ENCODE measurements at places on chromosomes 5 and 9.

GRCh38 chr9:137075275-137075775 is 2.0 kb upstream of the UAP1L1 start:
- no peak for DNase-seq

DNA sequence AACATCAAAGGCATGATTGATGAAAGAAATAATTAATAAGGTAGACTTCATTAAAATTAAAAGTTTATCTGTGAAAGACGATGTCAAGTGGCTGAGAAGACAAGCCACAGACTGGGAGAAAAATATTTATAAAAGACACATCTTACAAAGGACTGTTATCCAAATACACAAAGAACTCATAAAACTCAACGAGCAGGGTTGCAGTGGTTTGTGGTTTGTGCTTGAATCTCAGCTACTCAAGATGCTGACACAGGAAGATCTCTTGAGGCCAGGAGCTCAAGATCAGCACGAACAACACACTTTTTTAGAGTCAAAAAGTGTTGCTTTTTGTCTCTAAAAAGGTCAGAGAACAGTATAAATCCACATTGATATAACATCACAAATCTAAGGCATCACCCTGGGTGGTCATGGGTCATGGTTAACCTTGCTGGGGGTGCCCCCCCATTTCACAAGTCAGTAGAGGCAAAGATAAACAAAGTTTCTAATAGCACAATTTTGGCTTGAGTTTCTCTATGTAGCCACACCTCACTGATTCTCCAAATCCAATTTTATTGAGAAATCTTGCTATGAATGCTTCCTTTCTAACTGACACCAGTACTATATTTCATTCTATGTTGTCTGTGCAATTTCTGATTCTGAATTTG is 342.9 kb upstream of the RPS23 start:
- DNase-seq, result no peak

- DNase-seq, result no peak
Observed at GRCh38 chr9:114273461-114273881, 49.4 kb upstream of the ORM1 start.

GRCh38 chr5:76125346-76125745 is 42.2 kb downstream of the SV2C start:
- no peak for DNase-seq

GRCh38 chr5:74975582-74975981 is 76.8 kb downstream of the GCNT4 start:
- DNase-seq, result no peak

GRCh38 chr5:116543501-116543900 is 31.1 kb downstream of the SEMA6A start:
- DNase-seq, result no peak

GRCh38 chr9:1073497-1073896 is 23.3 kb downstream of the DMRT2 start:
- DNase-seq, result no peak

DNA sequence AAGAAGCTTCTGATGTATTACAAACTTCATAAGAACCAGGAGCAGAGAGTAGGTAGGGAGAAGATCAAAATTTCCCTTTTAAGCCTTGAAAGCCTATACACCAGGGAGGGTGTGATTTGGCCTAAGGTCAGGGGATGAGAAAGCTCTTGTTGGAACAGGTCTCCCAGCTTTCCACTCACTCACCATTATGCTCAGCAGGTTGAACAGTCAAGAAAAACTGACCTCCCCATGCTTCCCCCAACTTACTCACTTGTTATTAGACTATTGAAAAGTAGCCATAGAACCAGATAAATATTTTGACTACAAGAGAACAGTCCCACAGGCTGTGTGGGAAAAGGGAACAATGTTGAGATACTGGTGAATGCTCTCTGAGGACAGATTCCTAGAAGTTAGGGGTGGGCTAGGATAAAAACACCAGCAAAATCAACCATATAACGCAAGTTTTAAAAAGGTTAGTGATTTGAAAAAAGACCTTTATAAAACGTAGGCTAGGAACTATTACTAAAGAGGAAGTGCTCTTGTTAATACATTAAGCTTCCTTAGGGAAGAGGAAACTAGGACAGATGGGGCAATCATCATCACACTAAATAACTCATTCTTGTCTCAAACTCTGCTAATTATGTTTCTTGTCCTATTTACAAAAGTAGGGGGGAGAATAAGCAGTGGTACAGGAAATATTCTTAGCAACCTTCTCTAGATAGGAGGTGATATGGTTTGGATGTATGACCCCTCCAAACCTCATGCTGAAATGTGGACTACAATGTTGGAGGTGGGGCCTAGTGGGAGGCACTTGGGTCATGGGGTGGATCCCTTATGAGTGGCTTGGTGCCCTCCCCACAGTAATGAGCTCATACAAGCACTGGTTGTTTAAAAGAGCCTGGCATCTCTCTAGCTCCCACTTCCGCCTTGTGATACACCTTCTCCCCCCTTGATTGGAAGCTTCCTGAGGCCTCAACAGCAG is 31.0 kb downstream of the PCDHGC5 start:
- DNase-seq, result no peak

DNA sequence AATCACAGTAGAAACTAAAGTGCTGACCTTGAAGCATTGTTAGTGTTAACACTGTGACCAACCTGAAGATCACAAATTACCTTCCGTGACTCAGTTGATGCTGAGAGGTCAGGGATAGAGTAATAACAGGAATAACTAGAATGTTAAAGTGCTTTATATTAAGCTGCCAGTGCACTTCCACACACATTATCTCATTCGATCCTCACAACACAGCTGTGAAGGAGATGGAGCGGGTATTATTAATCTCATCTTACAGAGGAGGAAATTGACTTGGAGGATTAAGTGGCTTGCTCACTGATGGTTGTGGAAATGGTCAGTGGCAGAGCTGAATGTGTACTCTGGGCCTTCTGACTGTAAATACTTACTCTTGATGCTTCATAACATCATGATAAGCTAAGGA is 252.5 kb upstream of the DMRT1 start:
- no peak for DNase-seq

- DNase-seq, result no peak
Observed at GRCh38 chr9:92726348-92726747, 38.3 kb downstream of the BICD2 start.

- peak; percentile 77 for DNase-seq
Observed at GRCh38 chr9:34701769-34702736, 7.9 kb downstream of the CCL21 start.

DNA sequence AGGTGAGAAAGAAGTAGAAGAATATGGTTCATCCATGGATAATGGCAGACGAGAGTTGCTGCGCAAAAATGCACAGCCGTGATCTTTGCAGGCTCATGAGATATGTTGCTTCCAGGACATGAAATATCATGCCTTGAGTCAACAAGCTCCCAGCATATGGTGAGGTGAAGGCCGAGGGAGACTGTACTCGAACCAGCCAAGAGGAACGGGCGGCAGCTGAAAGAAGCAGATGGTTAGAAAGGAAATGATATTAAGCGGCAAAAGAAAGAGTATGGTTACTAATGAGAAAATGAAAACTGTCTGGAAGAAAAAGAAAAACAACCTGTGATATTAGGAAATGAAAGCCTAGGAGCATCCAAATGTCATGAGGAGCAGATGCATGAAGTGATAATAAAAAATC is 344.7 kb upstream of the DAP start:
- no peak for DNase-seq

GRCh38 chr9:107018861-107019545 is 156.0 kb downstream of the ZNF462 start:
- no peak for DNase-seq

GRCh38 chr5:17401470-17402288 is 96.4 kb upstream of the TAF11L2 start:
- no peak for DNase-seq

DNA sequence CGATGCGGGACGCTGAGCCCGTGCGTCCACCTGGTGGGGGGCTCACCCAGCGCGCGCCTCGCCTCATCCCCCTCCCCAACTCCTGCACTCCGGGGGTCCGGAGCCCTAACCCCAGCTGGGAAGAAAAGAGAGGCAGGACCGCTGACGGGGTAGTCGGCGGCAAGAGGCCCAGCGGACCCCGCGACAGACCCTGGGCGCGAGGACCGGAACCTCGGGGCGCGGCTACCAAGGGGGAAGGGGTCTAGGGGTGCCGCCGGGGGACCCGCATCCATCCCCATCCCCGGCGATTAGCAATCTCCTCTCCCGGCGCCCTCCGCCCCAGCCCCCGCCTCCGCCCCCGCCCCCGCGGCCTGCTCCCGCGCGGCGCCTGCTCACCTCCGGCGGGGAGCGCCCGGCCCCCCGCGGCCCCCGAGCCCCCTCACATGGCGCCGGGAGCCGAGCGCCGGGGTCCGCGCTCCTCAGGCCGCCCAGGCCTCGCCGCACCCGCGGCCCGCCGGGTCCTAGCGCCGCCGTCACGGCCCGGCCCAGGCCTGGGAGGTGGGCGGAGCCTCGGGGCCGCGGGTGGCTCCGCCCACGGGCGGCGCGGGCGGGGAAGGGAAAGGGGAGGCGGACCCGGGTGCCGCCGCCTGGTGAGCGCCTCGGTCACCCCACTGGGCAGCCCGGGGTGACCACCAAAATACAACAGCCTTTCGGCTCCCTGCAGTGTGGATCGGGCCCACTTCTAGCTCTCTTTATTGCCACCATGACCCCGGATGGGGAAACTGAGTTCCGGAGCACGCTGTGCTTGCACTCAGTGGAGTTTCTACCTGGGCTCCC is at the start of gene ST6GALNAC6:
TSS of gene ST6GALNAC6 (minus strand) at position 476 of the 816 bp plus-strand sequence. CDS start 1,622 bp downstream, outside the sequence.
- DNase-seq, result peak; percentile 77

DNA sequence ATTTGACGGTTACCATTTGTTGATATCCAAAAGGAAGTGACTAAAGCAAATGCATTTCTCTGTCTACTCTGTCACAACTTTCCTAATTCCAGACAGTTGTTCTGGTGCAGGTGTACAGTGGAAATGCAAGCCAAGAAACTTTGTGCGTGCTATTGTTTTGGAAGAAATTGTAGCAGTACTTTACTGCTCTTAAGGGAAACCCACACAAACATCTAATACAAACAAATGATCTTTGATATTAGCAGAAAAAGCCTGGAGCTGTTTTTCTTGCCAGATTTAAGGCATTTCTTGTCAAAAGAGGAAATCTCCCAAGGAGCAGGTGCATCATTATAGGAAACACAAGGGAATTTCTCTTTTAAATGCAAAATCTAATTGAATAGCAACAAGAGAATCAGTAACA is 2.0 kb downstream of the SNCAIP start:
- no peak for DNase-seq

DNA sequence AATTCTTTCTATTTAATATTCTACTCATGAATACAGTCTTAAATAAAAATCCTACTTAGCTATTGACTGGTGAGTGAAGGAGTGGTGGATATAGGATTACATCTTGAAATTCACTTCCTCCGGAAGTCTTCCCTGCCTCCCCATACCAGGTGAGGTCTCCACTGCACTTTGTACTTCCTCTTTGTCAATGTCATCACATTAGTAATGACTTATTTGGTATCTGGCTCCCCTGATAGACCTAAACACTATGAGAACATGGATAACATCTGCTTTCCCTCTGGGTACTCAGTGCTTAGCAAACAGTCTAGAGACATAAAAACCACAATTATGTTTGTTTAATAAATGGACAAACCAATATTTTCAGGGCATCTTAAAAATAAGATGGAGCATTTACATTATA is 532.1 kb downstream of the PDE4D start:
- DNase-seq, result no peak

DNA sequence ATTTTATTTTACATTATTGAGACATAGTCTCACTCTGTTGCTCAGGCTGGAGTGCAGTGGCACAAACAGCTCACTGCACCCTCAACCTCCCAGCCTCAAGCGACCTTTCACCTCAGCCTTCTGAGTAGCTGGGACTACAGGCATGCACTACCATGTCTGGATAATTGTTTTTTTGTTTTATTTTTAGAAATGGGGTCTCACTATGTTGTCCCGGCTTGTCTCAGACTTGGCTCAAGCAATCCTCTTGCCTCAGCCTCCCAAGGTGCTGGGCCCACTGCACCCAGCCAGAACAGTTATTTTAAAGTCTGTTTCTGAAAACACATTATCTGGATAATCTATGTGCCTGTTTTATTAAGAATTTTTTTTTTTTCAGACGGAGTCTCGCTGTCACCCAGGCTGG is 62.0 kb downstream of the TEX10 start:
- no peak for DNase-seq

DNA sequence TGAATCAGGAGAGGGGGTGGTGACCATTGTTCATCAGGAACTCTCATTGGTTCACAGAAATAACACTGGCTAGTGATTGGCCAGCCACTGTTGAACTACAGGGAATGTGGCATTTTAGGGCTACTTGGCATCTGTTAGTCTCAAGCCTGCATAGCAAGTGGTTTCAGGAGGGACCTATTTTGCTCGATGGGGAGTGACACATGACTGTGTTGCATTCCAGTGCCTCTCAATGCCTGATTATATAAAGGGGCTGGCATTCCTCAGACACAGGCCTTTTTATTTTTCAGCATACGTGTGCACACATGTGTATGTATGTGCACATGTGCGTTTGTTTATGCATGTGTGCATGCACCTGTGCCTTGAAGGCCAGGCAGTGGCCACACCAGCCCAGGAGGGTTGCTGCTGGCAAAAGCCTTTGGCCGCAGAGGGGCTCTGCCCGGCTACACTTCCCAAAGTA is 23.2 kb downstream of the FGD3 start:
- no peak for DNase-seq

DNA sequence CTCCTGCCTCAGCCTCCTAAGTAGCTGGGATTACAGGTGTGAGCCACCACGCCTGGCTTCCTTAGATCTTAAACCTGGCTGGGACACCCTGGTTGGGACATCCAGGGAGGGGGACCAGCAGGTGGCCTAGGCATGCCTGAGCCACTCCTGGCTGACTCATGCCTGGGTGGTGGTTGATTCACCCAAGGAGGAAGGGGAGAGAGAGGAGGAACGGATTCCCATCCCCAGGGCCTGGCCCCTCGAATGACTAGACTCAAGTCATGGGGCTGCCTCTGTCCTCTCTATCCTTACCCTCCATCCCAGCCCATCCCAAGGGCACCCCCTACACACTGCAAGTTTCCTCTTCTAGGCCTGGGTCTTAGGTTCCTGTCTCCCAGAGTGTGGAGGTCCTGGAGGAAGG is 12.7 kb downstream of the EEIG1 start:
- DNase-seq, result no peak

DNA sequence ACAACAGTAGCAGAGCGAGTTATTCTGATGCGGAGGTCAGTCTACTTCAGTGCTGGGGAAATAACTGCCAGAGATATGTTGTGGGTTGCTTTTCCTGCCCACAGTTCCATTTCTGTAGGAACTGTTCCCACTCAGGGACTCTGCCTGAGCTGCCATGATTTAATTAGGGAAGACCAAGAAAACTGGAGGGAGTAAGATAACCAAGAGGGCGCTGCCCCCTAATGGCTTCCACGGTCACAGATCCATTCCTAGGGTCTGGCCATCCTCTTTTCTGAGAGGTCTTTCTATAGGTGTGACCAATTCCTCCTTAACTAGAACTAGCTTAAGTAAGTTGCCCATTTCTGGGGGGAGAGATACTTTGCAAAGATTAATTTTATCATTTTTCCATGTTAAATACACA is 125.9 kb downstream of the APBA1 start:
- no peak for DNase-seq

Measured in stimulated activated naive CD8-positive, alpha-beta T cell treated with anti-CD3 and anti-CD28 coated beads, Interleukin-15, amount 100 ng/mL, for 72 hours (primary cell).